Ovary (tissue), 10 donors: ENCODE measurements at places on chromosomes 5 and 9. TPM values are rescaled to one million over a fixed set of nuclear protein-coding genes. Genes with fewer than 3 reads are reported as not detected.

- no peak for DNase-seq
Measured at GRCh38 chr5:107853696-107854095, 183.0 kb upstream of the EFNA5 start.

DNA sequence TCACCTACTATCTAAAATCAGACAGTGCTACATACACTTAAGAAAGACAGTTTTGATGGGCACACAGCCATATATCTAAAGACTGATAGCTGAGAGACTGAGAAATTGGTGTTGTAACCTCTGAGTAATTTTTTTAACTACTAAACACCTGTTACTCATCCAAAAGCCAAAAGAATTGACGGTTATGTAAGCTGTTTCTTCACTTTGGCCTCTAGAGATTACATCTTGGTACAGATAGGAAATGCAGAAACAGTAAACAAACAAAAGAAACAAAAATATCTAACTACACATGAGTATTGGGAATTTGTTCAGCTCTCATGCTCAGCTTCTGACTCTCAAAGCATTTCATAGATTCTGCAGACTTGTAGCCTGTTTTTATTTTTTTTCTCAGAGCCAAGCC, 152.1 kb upstream of the GAS1 start:
- DNase-seq, result no peak

DNA sequence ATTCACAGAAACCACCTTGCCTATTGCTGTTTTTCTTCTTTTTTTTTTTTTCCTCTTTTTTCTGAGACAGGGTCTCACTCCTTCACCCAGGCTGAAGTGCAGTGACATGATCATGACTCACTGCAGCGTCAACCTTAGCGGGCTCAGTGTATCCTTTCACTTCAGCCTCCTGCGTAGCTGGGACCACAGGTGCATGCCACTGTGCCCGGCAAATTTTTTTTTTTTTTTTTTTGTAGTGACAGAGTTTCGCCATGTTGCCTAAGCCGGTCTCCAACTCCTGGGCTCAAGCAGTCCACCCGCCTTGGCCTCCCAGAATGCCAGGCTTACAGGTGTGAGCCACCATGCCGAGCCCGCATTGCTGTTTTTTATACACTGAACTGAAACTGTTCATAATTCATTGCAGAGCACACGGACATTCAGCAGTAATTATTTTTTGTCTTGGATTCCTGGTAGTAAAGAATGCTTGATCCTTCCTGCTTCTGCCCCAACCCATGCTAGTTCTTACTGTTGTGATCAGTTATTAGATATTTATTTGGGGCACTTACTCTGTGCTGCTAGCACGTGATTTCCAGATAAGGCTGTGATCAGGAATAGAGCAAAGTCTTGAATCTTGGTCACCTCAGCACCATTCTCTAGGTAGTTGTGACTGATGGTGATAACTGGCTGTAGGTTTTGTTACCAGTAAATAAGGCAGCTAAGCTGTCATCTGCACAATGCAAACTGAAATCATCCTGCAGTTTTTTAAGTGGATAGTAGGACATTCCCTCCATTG, 14.0 kb downstream of the MAP3K1 start:
- no peak for DNase-seq

DNA sequence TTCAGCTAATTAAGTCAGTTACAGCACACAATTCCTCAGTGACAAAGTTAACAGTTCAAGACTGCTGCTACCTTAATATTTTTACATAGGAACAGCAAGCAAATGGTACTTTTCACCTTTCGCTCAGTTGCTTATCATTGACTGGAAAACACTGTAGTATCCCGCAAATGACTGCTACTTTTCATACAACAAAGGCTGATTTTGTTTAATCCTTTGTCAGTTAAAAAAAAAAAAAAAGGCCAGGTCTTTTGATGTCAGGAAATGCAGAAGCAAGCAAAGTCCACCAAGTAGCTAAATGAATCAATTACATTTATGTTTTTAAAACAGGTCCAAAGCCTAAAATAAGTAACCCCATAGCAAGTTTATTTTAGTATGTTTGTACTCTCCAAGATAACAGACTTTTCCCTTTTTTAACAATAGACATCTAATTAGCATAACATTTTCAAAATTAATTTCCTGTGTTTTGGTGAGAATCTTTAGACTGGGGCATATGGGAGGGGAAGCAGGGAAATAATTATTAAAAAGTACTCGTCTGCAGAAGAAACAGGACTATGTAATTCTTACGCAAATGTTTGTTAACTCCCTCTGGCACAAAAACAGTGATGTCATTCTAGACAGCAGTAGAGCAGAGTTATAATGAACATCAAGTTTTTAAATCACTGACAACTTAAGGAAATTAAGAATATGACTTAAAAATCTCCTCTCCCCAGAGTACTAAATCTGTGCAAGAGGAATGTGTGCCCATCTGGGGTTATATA, 9.6 kb downstream of the PFDN1 start:
- DNase-seq, result no peak

GRCh38 chr9:86321373-86321772, 32.8 kb downstream of the TUT7 start:
- DNase-seq, result no peak

GRCh38 chr9:111762556-111762955, 32.2 kb downstream of the SHOC1 start:
- DNase-seq, result no peak

- no peak for DNase-seq
Measured at GRCh38 chr5:139137697-139138096, 60.5 kb downstream of the SIL1 start.

GRCh38 chr5:53368516-53368915, 111.9 kb upstream of the FST start:
- DNase-seq, result no peak

GRCh38 chr9:16915126-16915831, 44.8 kb upstream of the BNC2 start:
- DNase-seq, result no peak

ALDH1A1 gene
- 147 TPM for total RNA-seq

EQTN gene
- total RNA-seq, result 1.1 TPM

SPINK1 gene
- total RNA-seq, result not detected

FAM78A gene
- total RNA-seq, result 1.6 TPM

SLC26A2 gene
- total RNA-seq, result 11.0 TPM

SLIT3 gene
- total RNA-seq, result 24.4 TPM
